Stimulated activated CD4-positive, alpha-beta T cell treated with anti-CD3 and anti-CD28 coated beads, Interleukin-1b, Interleukin-23, amount 100 ng/mL, for 4 hours (primary cell): ENCODE measurements at places on chromosomes 7 and 10.

DNA sequence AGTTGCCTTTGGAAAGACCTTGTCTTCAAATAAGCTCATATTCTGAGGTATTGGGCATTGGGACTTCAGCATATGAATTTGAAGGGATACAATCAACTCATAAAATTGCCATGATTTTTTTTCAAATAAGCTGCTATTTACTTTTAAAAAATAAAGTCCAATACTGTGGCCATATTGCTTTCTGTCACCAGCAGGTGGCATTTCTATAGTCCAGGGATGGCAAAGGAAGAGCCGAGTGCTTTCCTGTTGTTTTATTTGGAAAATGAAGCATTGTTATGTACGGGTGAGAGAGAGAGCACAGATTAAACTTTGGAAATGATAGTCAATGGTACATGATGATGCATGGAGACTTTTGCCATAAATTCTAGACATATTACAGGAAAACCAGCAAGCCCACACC is 104.1 kb upstream of the DPP6 start:
- no peak for DNase-seq

- no peak for DNase-seq
Measured at GRCh38 chr7:78173666-78174065, 375.1 kb downstream of the PHTF2 start.

GRCh38 chr7:64888561-64888900 is 14.5 kb upstream of the ZNF273 start:
- no peak for DNase-seq

DNA sequence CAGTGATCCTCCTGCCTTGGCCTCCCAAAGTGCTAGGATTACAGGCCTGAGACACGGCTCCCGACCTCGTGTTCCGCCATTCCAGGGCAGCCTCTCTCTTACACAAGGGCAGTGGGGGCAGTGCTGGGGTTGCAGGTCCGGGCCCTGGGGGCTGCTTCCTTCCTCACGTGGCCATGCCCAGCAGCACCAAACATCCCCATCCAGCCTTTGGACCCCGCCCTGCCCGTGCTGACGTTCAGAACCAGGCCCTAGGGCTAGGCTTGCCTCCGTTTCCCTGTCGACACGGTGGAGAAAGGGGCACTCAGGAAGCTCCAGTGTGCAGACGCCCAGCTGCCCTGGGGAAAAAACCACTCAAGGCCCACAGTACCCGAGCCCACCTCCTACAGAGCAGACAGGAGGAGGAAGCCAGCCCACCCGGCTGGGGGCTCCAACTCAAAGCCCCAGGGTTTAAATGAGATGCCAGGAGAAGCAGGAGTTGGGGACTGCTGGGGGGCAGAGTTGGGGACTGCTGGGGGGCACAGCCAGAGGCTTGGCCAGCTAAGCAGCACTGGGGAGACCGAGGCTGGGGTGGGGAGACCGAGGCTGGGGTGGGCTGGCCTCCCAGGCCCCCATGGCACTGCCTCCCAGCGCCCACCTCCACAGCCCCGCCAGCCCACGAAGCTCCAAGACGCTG is 35.9 kb downstream of the ADAP1 start:
- no peak for DNase-seq

- no peak for DNase-seq
Measured at GRCh38 chr7:145737617-145738016, 379.0 kb upstream of the CNTNAP2 start.

GRCh38 chr7:32535162-32535702 is 39.9 kb downstream of the AVL9 start:
- no peak for DNase-seq

GRCh38 chr7:116298055-116298454 is 87.7 kb downstream of the TES start:
- DNase-seq = no peak

DNA sequence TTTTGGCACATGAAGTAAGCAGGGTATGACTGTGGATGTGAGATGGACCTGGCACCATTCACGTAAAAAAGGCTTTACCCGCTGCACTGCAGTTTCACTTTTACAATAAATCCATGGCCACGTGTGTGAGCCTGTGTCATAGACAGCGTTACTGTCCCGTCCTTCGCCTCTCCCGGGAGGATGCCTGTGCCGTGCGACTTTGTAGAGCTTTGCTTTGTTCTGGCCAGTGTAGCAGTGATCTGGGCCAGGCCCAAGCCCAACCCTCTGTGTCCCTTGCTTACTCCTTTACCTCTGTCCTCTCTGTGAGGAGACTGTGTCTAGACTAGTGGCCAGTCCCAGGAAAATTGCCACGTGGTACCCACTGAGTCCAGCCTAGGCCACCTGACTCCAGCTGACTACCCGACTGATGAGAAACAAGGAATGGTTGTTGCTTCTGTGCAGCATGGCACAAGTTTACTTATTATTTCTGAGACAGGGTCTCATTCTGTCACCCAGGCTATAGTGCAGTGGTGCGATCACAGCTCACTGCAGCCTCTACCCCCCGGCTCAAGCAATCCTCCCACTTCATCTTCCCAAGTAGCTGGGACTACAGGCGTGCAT is 48.1 kb downstream of the JAKMIP3 start:
- DNase-seq = no peak

DNA sequence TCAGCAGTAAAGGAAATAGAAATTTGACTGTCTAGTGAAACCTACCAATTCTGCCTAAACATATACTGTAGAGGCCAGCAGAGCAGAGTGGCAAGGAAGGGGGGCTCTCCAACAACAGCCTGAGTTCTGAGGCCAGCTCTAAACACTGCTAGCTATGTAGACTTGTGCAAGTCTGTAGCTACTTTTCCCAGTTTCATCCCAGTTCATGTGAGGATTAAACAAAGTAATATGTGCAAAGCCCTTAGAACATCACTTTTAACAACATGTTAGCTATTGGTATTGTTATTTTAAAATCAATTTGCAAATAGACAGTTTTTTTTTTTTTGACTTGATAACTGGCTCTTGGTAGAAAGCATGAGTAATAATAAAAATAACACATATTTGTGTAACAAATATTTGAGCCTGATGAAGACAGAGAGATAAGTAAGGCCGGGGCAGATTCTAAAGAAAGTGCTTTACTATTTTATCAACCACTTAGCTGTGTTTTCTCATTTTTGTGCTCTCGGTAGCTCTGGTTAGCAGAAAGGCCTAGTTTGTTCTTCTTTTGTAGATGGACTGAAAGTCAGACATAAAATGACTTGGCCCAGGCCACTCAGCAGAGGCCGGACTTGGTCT is 9.3 kb downstream of the CHST12 start:
- no peak for DNase-seq

- no peak for DNase-seq
Measured at GRCh38 chr7:7516662-7517061, 19.0 kb downstream of the COL28A1 start.

DNA sequence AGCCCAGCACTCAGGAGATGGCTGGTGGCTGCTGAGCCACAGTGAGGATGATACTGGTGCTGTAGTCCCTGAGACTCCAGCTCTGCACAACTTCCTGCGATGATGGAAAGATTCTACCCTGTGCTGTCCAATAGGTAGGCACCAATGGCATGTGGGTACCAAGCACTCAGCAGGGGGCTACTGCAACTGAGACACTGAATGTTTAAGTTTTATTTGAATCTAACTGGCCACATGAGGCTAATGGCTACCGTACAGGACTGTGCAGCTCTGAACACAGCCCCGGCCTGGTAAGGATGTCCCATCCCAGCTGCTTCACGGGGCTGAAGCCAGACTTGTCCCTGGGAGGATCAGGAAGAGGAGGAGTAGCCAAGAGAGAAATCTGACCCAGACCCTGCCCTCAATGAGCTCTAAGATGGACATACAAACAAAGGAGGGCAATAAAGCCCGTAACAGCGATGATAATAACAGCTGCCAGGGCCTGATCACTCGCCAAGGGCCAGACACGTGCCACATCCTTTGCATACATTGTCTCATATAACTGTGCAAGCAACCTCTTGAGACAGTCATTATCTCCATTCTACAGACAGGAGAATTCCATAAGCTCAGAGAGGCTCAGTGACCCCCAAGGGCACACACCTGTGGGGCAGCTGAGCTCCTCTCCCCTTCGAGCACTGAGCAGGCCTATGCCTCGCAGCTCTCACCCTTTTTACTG is 3.8 kb downstream of the GPRIN2 start:
- DNase-seq = no peak

GRCh38 chr7:107180378-107180777 is 11.6 kb downstream of the HBP1 start:
- peak; percentile 57 for DNase-seq

DNA sequence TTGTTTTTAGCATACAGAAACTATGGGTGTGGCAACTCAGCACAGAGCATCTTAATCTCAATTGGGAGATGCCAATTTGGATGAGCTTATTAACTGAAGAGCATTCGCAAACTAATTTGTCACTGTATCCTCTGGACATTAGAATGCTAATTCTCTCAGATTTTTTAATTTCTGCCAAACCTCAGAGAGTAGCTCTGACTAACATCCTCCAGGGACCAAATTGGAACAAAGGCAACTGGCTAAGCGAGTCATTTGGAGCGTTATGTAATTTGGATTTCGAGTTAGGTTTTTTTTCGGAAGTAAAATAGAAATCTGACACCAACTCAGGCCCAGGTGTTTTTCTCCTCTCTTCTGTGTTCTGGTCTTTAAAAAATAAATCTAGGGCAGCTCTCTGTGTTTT is 201.9 kb downstream of the BMPER start:
- no peak for DNase-seq

DNA sequence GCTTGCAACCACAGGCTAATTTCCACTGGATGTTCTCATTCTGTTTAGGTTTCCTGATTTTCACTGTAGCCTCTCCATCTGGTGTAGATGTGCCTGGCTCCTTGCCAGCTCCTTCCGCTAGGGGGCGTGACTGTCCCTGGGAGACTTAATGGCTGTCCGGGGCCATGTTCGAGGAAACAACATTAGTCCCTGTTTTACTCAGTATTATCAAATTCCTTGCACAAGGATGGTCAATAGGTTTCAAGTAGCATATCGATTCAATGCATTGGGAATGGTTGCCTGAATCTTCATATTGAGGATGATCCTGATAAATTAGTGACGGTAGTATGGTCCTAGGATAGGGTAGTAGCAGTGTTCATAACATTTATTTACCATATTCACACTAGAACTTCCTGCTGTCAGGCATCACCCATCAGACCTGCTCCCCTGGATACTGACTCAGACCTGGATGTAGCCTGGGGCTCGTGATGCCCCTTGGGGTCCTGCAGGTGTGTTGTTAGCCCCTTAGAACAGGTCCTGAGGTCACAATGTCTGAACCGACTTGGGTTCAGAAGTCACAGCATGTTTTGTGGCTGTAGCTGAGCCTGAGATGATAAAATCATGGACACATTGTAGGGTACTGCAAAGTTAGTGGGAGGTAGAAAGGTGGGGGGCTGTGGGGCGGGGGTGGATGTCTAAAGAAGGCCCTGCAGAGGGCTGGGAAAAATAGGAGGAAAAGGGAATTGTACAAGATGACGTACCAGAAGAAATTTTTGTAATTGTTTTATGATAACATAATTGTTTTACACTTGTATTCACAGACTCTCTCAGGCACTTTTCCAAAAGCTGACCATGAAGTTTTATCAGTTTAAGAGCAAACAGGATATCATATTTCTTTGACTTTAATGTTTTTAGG is 8.9 kb upstream of the EXOC6 start:
- peak; percentile 22 for DNase-seq

- DNase-seq = no peak
Measured at GRCh38 chr7:105017657-105018365, 3.8 kb downstream of the KMT2E start.

- no peak for DNase-seq
Measured at GRCh38 chr10:72690071-72690755, 1.7 kb upstream of the MCU start.
